Tibial nerve (tissue), 4 donors: ENCODE measurements at places on chromosomes 3 and 15.

GRCh38 chr3:16618721-16619120 is 13.5 kb upstream of the DAZL start:
- DNase-seq, result no peak

DNA sequence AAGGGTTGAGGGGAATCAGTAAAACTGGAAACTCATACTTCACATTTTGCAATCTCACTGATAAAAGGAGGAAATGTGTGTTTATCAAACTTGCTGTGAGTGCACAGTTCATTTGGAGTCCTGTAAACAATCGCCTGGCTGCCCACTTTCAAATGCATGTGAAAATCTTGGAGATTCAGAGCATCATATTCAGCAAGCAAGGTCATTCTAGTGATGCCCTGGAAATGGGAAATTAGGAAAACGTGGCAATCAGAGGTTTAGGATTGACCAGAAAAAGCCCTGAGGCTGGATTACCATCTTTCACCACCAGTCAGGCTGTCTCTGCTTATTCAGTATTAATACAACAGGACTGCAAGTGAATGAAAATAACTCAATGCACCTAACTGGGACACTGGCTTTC is 23.9 kb downstream of the DPH6 start:
- DNase-seq, result no peak

DNA sequence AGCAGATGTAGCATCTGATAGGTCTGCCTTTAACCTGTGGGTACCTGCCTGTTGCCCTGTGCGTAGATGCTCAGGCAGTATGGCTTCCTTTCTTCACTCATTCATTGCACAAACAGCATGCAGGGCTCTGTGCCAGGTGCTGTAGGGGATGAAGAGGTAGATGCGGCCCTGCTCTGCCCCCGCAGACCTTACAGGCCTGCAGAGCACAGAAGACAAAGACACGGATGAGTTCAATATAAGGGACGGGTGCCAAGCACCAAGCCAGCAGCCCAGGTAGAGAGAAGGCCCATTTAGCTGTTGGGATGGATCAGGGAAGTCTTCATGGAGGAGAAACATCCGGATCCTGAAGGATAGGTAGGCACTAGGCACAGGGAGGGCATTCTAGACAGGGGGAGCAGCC is 69.4 kb downstream of the AAGAB start:
- no peak for DNase-seq

DNA sequence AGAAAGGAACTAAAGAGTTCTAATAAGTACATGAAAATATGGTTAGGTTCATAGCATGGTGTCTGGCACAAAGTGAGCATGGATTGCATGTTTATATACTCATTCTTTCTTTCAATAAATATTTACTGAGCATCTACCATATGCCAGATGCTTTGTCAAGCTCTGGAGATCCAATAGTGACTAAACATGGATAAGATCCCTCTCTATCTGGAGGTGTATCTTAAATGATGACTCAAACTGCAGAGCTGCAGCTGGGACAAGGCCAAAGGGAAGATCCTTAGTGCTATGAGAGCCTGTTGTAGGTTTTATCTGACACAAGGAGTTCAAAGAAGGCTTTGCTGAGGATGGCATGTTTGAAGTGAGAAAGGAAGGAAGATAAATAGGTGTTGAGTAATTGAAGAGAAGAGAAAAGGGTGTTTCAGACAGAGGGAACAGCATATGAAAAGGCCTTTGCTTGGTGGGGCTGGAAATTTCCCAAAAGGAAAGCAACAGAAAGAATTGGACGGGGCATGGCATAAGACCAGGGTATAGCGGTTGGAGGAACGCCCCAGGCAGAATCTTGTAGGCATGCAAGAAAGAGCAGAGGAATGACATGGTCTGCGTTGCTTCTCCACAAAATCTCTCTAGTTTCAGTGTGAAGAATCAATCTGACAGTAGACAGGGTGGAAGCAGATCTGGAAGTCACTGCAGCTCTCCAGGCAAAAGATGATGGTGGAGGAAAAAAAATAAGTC is 239.9 kb upstream of the LRTM1 start:
- no peak for DNase-seq

DNA sequence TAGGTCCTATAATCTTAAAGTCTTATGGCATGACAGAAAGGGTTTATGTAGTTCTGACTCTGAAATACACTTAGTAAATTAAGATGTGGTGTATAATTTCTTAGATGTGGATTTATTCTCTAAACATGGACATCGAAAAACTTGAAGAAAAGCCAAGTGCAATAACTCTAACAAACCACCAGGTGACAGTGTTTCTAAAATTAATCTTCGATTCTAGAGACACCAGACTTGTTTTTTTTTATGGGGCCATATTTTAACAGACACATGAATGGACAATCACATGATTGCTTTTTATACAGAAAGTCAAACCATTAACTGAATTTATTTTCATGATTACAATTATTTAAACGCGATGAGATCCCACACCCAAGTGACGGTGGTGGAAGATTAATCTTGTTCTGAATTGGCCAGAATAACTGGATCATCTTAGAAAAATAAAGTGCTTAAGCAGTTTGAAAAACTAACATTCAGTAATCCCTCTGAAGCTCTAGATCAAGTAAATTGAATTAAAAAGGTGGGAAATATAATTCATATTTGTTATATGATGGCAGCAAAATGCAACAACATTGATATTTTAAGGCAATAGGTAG is 305.1 kb downstream of the LSAMP start:
- DNase-seq, result no peak

GRCh38 chr3:64166584-64167162 is 58.6 kb downstream of the PRICKLE2 start:
- DNase-seq, result no peak

DNA sequence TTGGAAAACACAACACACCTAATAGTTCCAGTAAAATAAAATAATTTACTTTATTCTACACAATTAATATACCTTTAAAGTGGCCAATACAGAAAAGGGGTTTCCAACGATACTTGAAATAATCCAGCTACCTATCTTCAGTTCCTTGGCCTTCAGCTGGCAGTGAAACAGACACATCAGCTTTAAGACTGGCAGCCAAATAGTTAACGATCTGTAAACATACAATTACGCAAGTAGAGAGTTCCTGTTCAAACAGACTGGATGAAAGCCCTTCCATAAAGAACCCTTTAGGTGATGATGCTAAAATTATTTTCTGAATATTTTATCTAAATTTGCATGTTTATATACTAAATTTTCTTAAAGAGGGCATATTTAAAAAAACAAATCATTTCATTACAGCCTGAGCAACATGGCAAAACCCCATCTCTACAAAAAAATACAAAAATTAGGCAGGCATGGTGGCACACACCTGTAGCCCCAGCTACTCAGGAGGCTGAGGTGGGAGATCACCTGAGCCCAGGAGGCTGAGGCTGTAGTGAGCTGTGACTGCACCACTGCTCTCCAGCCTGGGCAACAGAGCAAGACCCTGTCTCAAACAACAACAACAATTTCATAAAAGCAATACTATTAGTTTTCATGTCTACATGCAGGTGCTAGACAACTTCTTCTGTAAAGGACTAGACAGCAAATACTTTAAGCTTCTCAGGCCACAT is 12.9 kb downstream of the DYNC1LI1 start:
- DNase-seq, result no peak

GRCh38 chr3:113128386-113129015 is 82.9 kb upstream of the BOC start:
- no peak for DNase-seq

DNA sequence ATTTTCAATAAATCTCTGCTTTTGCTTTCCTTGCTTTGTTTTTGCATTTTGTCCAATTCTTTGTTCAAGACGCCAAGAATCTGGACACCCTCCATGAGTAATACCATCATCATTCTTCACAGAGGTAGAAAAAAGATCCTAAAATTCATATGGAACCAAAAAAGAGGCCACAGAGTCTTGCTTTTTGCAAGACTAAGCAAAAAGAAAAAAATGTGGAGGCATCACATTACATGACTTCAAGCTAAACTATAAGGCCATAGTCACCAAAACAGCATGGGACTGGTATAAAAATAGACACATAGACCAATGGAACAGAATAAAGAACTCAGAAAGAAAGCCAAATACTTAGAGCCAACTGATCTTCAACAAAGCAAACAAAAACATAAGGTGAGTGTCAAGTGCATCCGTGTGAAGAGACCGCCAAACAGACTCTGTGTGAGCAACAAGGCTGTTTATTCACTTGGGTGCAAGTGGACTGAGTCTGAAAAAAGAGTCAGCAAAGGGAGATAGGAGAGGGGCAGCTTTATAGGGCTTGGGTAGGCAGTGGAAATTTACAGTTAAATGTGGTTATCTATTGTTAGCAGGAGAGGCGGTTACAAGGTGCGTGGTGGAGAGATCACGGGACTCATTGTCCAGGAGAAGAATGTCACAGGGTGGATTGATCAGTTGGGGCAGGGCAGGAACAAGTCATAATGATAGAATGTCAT is 10.9 kb downstream of the STRIT1 start:
- DNase-seq, result no peak

GRCh38 chr15:46768287-46768686 is 949.0 kb upstream of the SEMA6D start:
- no peak for DNase-seq

- no peak for DNase-seq
Observed at GRCh38 chr3:113601240-113601639, 68.9 kb downstream of the SIDT1 start.

DNA sequence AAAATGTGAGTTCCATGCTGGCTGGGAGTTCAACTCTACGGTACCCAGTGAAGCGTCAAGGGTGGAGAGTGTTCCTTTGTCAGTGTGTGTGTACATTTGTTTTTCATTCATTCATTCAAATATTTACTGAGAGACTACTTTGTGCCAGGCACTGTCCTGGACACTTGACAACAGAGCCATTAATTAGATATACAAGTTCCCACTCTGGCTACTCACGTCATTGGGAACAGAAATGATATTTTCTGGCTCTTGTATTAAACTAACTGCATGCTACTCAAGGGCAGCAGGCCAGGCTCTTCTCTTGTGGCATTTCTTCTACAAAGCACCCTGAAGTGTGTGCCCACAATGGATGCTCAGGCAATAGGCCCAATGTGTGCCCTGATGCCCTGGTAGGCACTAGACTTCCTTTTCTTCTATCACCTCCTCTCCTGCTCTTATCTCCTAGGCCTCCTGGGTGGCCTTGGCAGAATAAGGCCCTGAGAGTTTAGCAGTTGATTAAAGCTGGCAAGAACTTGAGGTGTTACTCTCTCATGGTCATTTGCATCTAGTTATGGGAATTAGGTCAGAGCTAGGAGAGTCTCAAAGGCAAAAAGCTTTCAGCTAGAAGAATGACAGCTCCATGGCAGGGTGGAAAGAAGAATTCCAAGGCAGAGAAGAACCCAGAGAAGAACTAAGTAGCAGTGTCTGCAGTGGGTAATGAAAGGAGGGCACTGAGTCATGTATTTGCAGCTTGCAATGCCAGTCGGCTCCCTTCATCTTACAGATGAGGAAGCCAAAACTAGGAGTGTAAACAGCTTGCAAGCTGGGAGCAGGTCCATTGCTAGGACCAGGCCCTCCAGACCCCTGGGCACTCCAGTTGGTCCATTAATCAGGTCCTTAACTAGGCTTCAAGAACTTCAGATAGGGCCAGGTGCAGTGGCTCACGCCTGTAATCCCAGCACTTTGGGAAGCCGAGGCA is 14.0 kb upstream of the SMAD3 start:
- DNase-seq, result no peak

- DNase-seq, result no peak
Observed at GRCh38 chr15:101464999-101465669, 24.4 kb downstream of the PCSK6 start.

DNA sequence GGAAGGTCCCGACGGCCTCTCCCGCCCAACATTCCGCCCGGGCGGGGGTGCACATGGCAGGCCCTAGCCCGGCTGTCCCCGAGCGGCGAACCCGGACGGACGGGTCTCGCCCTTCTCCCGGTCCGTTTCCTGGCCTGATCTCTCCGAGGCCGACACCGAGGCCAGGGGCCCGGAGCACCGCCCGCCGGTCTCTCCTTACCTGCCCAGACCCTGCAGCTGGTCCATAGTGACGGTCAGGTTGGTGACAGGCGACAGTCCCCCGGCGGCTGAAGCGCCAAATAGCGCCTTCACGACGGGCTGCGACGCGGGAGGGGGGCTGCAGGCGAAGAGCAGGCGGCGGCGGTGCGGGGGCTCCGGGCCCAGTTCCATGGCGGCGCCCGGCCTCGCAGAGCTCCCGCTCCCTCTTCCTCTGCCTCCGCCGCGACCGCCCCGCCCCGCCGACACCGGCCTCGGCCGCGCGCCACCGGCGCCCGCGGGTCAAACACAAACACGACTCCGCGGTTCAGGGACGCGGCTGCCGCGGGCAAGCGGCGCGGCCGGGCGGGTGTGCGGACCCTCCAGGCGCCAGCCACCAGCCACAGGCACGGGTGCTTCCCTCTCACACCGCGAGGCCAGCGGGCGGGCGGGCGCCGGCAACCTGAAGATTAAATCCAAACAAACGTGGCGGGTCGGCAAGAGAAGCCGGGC is 495 bp downstream of the CDC25A start:
- DNase-seq, result no peak

- no peak for DNase-seq
Observed at GRCh38 chr3:113910966-113911365, 36.8 kb upstream of the ZDHHC23 start.

- no peak for DNase-seq
Observed at GRCh38 chr3:103960819-103961218, 1405.9 kb upstream of the ALCAM start.

- peak; percentile 99 for DNase-seq
Observed at GRCh38 chr3:69051756-69052471, at the start of gene TMF1. Gene TMF1 (minus strand): TSS chr3:69052333. CDS start chr3:69052086, 247 bp downstream.

GRCh38 chr3:30914696-30915095 is 20.2 kb upstream of the GADL1 start:
- DNase-seq, result no peak

- DNase-seq, result no peak
Observed at GRCh38 chr3:45931496-45931895, 11.8 kb upstream of the CXCR6 start.

DNA sequence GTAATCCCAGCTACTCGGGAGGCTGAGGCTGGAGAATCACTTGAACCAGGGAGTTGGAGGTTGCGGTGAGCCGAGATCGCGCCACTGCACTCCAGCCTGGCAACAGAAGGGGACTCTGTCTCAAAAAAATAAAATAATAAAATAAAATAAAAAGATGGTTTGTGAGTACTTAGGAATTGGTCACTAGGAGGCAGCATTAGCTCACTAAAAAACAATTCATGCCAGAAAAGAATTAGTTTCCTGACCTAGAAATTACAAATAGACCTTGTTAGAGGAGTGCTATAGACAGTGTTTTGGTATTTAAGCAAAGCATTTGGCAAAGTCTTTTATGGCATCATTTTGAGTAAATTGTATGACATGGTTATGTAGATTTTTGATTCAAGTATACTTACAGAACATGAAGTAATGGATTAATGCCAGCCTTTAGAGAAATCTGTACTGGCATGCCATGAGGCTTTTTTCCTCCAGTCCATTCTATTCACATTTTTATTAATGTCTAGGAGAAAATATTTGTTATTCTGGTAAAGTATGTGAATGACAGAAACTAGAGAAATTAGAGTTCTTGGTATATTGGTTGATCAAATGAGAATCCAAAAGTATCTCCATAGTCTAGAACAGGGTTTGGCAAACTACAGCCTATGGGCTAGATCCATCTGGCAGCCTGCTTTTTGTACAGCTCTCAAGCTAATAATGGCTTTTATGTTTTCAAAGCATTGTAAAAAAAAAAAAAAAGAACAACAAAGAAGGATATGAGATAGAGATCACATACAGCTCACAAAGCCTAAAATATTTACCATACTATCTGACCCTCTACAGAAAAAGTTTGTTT is 81.6 kb downstream of the LRRC49 start:
- DNase-seq, result no peak
